ENCODE measurements at places on chromosomes 11 and 22. TPM values are rescaled to one million over a fixed set of nuclear protein-coding genes. Genes with fewer than 3 reads are reported as not detected.

EFCAB6 gene
- 0.14 TPM for total RNA-seq

ME3 gene
- 53.4 TPM for total RNA-seq

SCGB2A2 gene
- not detected for total RNA-seq

LMO2 gene
- total RNA-seq: 30.9 TPM

OR52I1 gene
- total RNA-seq: not detected

CHRM4 gene
- 0.18 TPM for total RNA-seq

NXPE4 gene
- total RNA-seq: not detected

VSIG10L2 gene
- not detected for total RNA-seq

FGF19 gene
- total RNA-seq: not detected

OR52I2 gene
- total RNA-seq: not detected

KRTAP5-8 gene
- not detected for total RNA-seq

DYNC2H1 gene
- total RNA-seq: 12.5 TPM

P2RY2 gene
- 2.3 TPM for total RNA-seq

FOLR2 gene
- total RNA-seq: not detected

ANO9 gene
- 0.07 TPM for total RNA-seq

OR6T1 gene
- not detected for total RNA-seq

CHRM1 gene
- not detected for total RNA-seq

JAML gene
- total RNA-seq: 0.35 TPM

SAMM50 gene
- 57.3 TPM for total RNA-seq

KCNJ5 gene
- total RNA-seq: not detected

CHCHD10 gene
- 11.3 TPM for total RNA-seq

RIBC2 gene
- 0.86 TPM for total RNA-seq

SCO2 gene
- 1.8 TPM for total RNA-seq

SMIM35 gene
- not detected for total RNA-seq

NXPE2 gene
- total RNA-seq: not detected

OR8D4 gene
- 0.04 TPM for total RNA-seq

SCGB1D2 gene
- total RNA-seq: not detected

MPPED1 gene
- not detected for total RNA-seq

CTSW gene
- total RNA-seq: 0.07 TPM

CLDN5 gene
- total RNA-seq: 360 TPM

C11orf86 gene
- not detected for total RNA-seq

CFL1 gene
- 1,402 TPM for total RNA-seq

LMNTD2 gene
- 0.56 TPM for total RNA-seq

EIF4ENIF1 gene
- 10.9 TPM for total RNA-seq

OR10A4 gene
- total RNA-seq: not detected

TSGA10IP gene
- not detected for total RNA-seq

CD3D gene
- not detected for total RNA-seq

EHF gene
- total RNA-seq: 0.07 TPM

SCUBE1 gene
- total RNA-seq: not detected

GRIA4 gene
- 1.5 TPM for total RNA-seq

DDX10 gene
- total RNA-seq: 46.2 TPM

FAM180B gene
- not detected for total RNA-seq

POGLUT3 gene
- 29.6 TPM for total RNA-seq

AMBRA1 gene
- total RNA-seq: 16.7 TPM

CCDC15 gene
- total RNA-seq: 2.6 TPM
